ENCODE measurements at places on chromosomes 3 and 15. TPM values are rescaled to one million over a fixed set of nuclear protein-coding genes. Genes with fewer than 3 reads are reported as not detected.

The CCR2 gene
- total RNA-seq, result 3.4 TPM

The HDDC3 gene
- total RNA-seq, result 15.3 TPM

The CFAP44 gene
- total RNA-seq, result 0.56 TPM

The ACOX2 gene
- 74.3 TPM for total RNA-seq

The FRMD5 gene
- total RNA-seq, result 0.25 TPM

The TRH gene
- total RNA-seq, result not detected

The CORO2B gene
- 0.65 TPM for total RNA-seq

GRCh38 chr15:98387866-98388265 lies 260.5 kb upstream of the IGF1R start:
- DNase-seq, result no peak

DNA sequence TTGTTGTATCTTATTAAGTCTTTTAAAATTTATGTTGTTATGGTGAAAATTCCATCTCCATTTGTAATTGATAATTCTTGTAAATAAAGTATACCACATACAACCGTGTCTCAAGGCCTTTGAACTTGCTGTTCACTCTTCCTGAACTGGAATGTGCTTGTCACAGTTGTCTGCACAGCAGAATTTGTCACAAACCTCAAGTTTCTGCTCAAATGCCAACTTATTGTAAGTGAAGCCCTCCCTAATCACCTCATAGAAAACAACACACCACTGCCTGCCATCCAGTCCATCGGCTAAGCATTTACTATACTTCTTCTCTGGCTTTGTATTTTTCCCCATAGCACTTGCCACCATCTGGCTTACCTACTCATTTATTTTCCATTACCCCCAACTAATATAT lies 192.3 kb downstream of the THRB start:
- DNase-seq, result no peak

DNA sequence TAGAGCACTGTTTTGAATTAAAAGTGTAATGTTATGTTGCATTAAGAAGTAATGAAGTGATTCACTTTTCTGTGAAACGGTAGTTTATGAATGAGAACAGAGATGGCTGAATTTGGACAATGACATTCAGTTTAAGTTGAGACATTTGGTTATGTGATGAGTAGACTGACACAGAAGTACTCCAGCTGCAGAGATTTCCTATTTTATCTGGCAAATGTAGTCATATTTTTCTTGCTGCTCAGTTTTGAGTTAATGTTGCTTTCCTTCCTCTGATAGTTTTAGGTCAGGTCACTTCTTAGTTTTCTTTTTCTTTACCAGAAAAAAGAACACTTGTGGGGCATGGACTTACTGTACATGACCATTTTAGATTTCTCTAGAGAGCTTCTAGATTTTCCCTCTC lies 51.2 kb downstream of the ASB7 start:
- DNase-seq, result no peak

DNA sequence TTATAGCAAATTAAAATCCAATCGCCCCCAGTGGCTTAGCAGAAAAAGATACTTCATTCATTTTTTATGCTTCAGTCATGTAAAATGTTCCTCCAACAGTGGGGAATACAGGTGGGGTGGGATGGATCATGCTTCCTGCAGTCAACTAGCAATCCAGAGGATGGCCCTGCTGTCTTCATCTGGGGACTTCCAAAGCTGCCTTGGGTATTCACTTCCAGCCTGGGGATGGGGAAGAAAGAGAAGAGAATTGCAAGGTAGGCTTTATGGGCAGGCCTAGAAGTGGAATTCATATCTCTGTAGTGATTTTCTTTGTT lies 354.8 kb upstream of the SLCO3A1 start:
- no peak for DNase-seq

GRCh38 chr15:56175788-56176187 lies 67.9 kb downstream of the RFX7 start:
- no peak for DNase-seq

GRCh38 chr3:149536429-149536828 lies 61.9 kb downstream of the TM4SF4 start:
- no peak for DNase-seq

- no peak for DNase-seq
These were observed 5.3 kb upstream of the TRAK1 start for GRCh38 chr3:42085641-42086376.

GRCh38 chr3:50605901-50606326 lies 5.7 kb downstream of the CISH start:
- no peak for DNase-seq

- no peak for DNase-seq
These were observed 79.8 kb upstream of the PFN2 start for GRCh38 chr3:150050510-150050909.

- DNase-seq, result no peak
These were observed 7.2 kb upstream of the EXOG start for GRCh38 chr3:38488949-38489348.

GRCh38 chr3:122403489-122403888 lies 12.4 kb downstream of the WDR5B start:
- no peak for DNase-seq

DNA sequence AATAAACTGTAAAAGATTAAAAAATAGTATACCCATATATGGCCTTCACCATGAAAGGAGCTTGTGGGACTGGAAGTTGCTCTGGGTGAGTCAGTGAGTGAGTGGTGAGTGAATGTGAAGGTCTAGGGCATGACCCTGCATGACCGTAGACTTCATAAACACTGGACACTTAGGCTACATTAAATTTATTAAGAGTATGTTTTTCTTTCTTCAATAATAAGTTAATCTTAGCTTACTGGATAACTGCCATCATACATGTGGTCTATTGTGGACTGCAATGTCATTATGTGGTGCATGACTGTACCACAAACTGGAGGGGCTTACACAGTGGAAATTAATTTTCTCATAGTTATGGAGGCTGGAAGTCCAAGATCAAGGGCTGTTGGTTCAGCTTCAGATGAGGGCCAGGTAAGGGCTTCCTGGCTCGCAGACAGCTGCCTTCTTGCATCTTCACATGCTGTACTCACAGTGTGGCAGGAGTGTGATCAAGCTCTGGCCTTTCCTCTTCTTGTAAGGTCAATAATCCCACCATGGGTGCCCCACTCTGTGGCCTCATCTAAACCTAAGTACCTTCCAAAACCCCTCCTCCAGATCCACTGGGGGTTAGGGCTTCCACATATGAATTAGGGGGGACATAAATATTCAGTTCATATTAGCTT lies 40.8 kb upstream of the PRR23E start:
- DNase-seq, result no peak

DNA sequence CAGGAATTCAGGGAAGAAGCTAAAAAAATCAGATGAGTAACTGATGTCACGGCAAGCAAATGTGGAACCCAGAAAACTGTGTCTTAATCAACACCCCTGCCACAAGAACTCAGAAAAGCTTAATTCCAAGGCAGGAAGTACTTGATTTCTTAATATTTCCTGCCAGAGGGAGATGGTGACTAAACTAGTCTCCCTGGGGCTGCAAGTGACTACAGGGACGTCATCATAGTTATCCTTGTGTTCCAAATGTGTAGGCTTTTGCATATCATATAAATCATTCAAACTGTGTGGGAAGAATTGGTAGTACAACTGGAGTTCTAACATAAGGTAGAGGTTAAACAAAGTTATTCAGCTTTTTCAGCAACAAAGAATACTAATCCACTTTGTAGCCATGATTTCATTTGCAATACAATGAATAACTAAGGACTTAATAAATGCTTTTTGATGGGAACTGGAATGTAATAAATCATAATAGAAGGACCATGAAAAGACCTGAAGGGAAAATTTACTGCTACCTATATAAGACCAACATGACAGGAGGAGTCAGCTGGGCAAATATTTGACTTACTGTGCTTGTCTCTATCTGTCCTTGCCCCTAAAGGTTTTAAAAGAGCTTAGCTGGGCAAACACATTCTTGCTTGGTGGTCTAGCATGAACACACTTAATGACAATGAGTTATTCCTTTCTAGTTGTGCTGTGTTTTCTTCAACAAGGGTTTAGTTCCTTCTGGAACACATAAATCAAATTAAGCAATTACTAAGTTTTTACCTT lies 76.0 kb upstream of the NECTIN3 start:
- DNase-seq, result no peak

DNA sequence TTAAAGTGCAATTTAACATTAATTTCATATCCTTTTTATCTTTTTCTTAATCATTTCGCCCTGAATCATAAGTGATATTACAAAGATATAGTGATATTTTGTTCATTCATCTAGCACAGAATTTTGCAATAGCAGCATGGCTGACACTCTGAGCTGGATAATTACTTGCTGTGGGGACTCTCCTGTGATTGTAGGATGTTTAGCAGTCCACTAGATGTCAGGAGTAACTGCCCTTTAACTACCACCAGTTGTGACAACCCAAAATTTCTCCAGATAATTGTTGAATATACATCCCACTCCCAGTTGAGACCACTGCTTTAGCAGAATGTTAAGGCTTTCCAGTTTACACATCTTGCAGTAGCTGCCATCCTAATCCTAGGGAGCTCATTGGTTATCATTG lies 196.8 kb upstream of the MBNL1 start:
- DNase-seq, result no peak

GRCh38 chr3:112654979-112655378 lies 14.0 kb upstream of the CCDC80 start:
- DNase-seq, result no peak

- no peak for DNase-seq
These were observed 57.2 kb upstream of the UBE2E1 start for GRCh38 chr3:23748398-23749110.

DNA sequence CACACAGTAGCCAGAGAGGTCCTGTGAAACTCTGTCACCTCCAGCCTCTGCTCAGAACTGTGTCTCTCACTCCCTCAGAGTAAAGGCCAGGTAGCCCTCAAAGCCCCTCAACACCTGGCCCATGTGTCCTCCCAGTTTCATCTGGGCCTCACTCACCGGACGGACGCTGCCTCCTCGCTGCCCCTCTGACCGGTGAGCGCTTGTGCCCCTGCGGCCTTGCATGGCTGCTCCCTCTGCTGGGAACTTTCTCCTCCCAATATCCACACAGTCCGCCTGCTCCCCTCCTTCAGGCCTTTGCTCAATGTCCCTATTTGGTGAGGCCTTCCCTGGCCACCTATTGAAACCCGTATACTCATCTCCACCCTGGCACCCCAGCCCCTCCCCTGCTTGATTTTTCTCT lies 36.8 kb upstream of the TRH start:
- no peak for DNase-seq

DNA sequence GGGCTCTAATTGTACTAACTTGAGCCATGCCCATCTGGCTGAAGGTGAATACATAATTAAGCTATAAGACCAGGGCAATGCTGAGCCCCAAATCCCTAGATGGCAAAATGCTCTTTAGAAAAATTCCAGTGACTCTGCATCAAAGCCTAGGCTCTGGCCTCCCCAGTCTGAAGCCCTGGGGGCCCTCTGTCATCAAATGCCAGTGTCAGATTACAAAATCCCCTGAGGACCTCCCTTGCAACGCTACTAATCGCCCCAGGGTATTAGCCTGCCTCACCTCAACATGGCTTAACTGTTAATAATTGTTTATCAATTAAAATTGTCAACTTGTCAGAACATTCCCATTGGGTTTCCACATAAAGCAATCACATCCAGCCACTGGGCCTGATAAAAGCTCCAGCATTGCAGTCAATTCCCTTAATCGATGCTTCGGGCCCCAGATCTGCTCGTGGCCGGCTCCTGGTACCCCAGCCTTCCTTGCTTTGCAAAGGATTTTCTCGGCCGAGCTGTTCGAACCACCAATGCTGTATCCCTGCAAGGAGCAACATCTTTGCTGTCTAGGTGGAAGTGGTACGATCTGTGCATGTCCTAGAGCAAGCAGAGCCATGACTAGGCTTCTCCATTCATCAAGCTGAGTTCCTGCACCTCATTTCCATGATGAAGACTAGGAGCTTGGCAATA lies 151.7 kb downstream of the MEGF11 start:
- DNase-seq, result no peak

DNA sequence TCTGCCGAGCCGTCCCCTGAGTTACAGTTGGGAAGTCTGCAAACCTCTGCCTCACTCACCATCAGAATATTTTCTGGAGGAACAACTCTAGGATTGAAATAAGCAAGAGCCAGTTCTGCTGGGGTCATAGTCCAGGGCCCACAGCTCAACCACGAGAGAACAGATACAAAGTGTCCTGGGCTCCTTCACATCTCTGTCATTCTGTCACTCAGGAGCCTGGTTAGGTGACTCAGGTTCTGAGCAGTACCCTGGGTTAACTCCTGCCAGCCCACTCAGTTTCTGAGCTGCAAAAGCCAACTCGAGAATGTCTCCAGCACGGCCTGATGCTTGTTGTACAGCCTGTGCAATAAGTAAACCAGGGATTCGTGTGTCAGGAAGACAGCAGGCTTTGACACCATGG lies 155.7 kb downstream of the SLCO3A1 start:
- no peak for DNase-seq

DNA sequence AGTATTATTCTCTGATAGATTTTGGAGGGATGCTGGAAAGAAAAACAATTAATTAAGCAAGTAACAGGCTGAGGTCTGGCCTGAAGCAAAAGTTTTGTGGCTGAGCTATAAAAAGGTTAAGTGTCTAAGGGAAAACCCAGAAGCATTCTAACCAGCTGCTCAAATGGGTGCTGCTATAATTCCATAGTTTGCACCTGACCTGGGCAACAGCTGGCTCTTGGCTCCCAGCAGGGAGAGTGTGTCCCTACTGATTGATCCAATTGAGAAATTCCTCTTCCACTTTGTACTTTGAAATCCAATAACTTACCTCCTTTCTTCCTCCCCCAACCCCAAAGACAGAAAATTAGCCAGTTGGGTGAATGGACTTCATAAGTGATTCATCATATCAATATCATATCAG lies 27.7 kb upstream of the SMAD3 start:
- no peak for DNase-seq

DNA sequence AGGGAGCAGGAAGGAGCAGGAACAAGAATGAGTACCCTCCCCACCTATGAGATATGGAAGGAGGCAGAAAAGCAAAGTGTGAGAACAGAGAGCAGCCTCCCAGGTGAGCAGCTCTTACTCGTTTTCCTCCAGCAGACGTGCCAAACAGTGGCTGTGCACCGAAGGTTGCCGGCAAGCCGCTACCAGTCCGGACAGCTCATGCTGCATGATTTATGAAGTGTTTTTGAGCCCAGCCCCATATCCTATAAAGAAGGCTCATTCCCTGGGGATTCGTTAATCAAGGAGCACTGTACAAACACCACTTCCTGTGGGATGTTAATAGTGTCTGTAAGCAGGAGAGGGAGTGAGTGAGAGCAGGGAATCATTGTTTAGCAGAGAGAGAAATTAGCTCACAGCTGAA lies 118.3 kb upstream of the FOXB1 start:
- no peak for DNase-seq

GRCh38 chr3:11764931-11765363 lies 81.7 kb downstream of the TAMM41 start:
- no peak for DNase-seq

DNA sequence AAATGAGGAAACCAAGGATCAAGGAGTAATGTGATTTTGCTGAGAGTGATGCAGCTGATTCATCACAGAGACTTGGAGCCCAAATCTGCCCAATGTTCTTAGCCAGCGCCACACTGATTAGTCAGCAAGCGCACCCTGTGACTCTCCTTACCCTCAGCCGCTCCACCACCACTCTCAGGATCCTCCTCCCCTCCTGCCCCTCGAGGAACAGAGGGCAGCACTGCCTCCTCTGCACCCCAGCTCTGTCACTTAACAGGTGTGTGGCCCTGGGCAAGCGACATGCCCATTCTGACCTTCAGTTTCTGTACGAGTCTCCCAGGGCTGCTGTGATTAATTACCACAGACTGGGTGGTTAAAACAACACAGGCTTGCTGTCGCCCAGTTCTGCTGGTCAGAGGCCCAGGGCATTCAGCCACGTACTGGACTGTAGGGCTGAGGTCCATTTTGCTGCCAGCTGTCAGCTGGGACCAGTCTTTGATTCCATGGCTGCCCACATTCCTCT lies 36.1 kb upstream of the HRH1 start:
- DNase-seq, result no peak

- DNase-seq, result no peak
These were observed 13.7 kb downstream of the LRRK1 start for GRCh38 chr15:100932676-100933348.
